Astrocyte of the spinal cord (primary cell): ENCODE measurements at places on chromosomes 4 and X.

- no peak for DNase-seq
Measured at GRCh38 chrX:153387987-153388721, 13.0 kb downstream of the PNMA6E start.

DNA sequence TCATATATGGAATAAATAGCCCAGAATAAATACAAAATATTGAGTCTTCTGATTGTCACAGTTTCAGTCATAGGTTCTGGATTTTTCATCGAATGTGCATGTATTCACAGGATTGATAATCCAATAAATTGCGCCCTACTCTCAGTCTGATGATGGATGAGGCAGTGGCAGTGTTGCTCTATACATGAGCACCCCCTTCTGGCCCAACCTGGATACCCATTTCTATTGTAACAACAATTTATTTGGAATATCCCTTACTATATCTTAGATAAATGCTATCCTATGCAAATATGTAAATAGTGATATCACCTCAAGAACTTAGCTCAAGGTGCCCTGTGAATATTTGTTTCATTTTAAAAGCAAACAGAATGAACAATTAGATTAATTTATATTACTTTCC, 733.7 kb upstream of the PABPC4L start:
- DNase-seq: no peak

GRCh38 chr4:16140879-16141249, 57.0 kb upstream of the PROM1 start:
- DNase-seq: peak; percentile 98

DNA sequence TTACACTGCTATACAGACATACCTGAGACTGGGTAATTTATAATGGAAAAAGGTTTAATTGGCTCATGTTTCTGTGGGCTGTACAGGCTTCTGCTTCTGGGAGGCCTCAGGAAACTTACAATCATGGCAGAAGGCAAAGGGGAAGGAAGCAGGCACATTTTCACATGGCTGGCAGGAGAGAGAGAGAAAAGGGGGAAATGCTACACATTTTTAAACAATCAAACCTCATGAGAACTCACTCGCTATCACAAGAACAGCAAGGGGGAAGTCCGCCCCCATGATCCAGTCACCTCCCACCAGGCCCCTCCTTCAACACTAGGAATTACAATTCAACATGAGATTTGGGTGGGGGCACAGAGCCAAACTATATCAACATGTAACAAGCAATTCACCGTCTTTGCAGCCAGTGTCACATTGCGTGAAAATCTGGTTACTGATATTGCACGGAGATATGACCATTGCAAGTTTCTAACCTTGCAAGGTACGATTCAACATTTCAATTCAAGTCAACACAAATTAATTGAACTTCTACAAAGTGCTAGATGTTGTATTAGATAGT, 61.7 kb upstream of the RELL1 start:
- DNase-seq: no peak

- no peak for DNase-seq
Measured at GRCh38 chr4:35125995-35126712, 1118.2 kb downstream of the ARAP2 start.

- no peak for DNase-seq
Measured at GRCh38 chrX:148593987-148594386, 93.6 kb downstream of the AFF2 start.

GRCh38 chr4:17846266-17846665, 35.5 kb downstream of the NCAPG start:
- DNase-seq: peak; percentile 20

GRCh38 chr4:82799006-82799881, 648 bp upstream of the SCD5 start:
- DNase-seq: no peak

- no peak for DNase-seq
Measured at GRCh38 chrX:21939906-21940305, 603 bp upstream of the SMS start.

DNA sequence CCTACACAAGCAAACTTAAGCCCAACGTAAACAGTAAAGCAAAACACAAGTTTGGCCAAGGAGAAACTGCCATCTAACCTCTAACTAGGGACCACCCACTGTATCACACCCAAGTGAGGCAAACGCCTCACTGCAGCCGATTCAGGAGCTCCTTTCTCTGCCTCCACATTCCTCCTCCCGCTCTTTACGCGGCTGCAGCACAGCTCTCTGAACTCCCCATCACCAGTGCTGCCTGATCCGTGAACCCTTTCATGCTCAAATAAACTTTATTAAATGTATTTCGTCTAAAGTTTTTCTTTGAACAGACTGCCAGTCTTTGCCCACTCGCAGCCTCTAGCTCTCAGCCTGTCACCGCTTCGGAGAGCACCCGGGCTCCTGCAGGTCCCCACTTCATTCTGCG, 6.5 kb downstream of the PNMA6E start:
- DNase-seq: no peak

DNA sequence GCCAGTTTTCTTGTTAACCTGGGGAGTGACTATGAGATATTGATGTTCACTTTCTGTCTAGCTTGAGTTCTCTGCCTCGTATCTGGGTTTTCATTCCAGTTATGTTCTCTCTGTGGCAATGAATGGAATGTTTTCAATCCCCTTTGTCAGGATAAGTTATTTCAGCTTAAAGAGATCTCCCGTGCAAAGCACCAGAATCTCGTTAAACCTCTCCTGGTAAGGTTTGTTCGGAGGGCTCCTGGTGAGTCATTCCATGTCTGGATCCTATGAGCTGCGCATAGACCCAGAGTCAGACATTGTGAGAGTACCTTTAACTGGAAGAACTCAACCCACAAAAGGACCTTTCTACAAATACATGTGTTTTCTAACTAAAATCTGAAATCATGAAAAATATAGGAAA, 51.0 kb downstream of the KDR start:
- peak; percentile 77 for DNase-seq

GRCh38 chrX:101230636-101231035, 11.1 kb downstream of the DRP2 start:
- DNase-seq: peak; percentile 38

- DNase-seq: no peak
Measured at GRCh38 chr4:2363951-2364653, 54.3 kb downstream of the ZFYVE28 start.

GRCh38 chr4:57445686-57446085, 335.5 kb upstream of the IGFBP7 start:
- no peak for DNase-seq

GRCh38 chrX:131032354-131033230, 25.6 kb upstream of the ARHGAP36 start:
- DNase-seq: no peak

DNA sequence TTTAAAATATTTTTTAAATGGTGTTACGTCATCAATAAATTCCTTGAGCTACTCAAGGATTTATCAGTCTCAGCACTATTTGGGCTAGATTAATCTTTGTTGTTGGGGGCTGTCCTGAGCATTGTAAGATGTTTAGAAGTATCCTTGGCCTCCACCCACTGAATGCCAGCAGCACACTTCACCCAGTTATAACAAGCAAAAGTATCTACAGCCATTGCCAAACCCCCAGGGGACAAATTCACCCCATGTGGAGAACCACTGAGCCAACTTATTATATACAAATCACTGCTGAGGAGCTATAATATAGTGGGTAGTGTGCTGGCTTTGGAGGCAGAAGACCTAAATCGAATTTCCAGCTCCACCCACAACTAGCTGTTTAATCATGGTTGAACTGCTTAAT, 58.3 kb downstream of the ATP10D start:
- no peak for DNase-seq

DNA sequence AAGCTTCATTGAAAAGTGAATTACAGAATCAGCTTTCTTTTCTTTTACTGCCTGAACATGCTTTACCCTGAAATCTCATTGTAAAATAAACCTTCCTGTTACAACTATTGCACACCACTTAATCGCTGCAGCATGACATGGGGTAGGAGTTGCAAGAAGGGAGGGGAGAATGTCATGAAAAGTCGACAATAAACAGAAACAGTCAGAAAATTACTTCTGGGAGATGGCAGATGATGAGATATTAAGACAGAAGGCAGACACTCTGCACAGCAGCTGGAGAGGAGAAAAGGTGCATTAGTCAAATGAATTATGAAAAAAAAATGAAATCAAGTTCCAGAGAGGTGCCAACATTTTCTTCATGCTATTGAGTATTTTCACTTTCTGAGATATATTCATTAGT, 287.7 kb downstream of the PCDH7 start:
- DNase-seq: no peak

GRCh38 chr4:120672076-120672475, 250.4 kb downstream of the PRDM5 start:
- no peak for DNase-seq
